ENCODE measurements at places on chromosomes 13 and 19.

DNA sequence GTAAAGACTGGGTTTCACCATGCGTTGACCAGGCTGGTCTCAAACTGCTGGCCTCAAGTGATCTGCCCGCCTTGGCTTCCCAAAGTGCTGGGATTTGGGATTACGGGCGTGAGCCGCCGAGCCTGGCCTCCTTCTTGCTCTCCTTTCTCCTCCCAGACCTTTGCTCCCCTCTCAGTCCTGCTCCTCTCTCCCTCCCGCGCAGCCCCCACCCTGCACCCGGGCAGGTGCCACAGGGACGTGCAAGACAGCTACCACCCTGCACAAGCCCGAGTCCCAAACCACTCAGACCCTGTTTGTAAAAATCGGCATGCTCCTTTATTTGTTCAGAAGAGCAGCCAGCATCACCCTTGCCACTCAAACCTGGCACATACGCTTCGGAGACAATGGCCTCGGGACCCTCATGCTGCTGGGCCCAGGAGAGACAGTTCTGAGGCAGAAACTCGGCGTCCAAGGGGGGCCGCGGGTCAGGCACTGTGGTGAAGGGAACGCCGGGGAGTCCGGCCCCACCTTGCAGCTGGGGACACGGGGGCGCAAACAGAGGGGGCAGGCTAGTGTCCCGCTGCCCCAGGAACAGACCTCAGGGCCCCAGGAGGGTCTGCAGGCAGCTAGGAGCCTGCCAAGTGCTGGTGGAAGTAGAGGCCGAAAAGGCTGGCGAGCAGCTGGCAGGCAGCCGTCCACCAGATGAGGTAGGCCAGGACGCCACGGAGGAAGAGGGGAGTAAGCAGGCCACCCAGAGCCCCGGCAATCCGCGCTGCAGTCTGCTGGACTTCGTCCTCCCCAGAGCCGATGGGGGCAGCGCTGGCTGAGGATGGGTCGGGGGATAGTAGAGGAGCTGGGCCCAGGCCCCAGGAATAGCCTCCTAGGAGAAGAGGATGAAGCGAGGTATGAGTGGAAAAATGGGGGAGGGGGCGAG is 18.7 kb downstream of the TMEM161A start:
- no peak for DNase-seq

DNA sequence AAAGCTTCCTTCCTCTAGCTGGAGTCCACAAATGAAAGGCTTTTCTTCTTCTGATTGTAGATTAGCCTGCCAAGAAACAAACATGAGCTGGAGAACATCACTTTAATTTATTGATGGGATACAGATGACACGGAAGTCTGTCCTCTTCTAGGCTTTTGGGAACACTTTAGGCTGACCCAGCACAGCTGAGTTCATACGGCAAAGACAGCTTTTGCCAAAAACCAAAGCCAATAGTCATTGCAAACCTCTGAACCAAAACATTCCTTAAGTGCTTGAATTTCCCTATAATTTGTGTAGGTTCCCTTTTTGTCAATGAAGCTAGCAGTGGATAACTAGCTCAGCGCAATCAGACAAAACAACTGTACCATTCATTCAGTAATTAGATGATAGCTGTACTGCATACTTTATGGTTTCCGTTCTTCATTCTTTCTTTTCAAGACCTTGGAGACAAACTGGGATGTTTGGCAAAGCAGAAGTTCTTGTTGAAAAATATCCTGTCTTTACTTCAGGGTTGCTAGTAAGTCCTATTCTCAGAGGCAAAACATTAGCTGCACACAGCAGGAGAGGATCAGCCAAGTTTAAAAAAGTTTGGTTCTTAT is 95.7 kb upstream of the SPRY2 start:
- no peak for DNase-seq

DNA sequence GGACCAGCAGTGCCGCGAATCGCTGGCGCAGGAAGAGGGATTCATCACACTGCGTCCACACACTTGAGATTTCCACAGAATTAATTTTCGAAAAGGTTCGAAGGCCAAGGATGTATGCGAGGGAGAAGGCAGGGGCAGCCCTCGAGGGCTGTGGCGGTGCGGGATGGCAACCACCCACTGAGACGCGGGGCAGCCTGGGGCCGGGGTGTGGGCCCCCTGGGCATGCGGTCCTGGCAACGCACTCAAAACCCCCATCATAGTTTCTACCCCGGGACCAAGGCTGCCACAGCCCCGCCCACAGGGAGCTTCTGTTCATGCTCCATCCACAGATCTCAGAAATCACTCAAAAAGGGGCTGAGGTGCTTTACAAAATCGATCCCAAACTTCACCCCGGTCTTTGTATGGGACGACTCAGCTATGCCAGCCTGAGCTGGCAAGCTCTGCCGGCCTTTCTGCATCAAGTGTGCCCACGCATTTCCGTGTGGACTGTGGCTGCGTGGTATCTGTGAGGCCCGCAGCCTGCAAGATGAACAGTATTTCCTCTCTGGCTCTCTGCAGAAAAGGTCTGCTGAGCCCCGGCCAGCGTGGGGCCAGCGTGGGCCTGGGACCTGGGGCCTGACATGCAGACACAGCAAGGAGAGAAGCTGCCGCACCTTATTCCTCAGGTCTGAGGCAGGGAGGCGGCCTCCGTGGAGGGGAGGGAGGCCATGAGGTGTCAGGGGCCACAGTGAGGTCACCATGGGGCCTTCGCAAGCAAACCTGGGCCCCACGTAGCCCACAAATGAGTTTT is 19.2 kb downstream of the ZNF787 start:
- no peak for DNase-seq

GRCh38 chr13:98804336-98804855 is 51.9 kb upstream of the SLC15A1 start:
- no peak for DNase-seq

DNA sequence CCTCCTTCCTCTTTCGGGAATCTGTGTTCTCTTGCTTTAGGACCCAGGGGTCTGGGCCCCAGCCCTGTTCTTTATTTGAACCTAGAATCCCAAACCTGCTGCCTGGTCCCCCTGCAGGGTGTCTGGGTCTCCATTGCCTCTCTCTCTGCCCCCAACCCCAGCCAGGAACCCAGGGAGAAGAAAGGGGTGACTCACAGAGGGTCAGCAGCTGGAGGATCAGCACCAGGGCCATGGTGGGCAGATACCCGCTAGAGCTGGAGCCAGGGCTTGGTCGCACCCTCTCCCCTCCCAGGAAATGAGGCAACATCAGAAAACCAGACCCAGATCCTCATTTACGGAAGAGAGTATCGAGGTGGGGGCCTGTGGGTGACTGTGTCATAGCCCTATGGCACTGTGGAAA is at the start of gene OSCAR:
TSS of gene OSCAR (minus strand) at position 243 of the 400 bp plus-strand sequence. CDS start at position 232, 11 bp downstream.
- DNase-seq = no peak

- DNase-seq = peak; percentile 58
These were observed 1.2 kb downstream of the SEMA6B start for GRCh38 chr19:4557971-4558941.

Measured in activated naive CD8-positive, alpha-beta T cell treated with anti-CD3 and anti-CD28 coated beads, Interleukin-2, amount 10 ng/mL, durations not matched to agents 7 days and 5 days (primary cell).